ENCODE measurements at places on chromosomes 4 and X. TPM values are rescaled to one million over a fixed set of nuclear protein-coding genes. Genes with fewer than 3 reads are reported as not detected.
A peak's percentile ranks its signal among the peaks of the same experiment; 100 is the strongest.

DNA sequence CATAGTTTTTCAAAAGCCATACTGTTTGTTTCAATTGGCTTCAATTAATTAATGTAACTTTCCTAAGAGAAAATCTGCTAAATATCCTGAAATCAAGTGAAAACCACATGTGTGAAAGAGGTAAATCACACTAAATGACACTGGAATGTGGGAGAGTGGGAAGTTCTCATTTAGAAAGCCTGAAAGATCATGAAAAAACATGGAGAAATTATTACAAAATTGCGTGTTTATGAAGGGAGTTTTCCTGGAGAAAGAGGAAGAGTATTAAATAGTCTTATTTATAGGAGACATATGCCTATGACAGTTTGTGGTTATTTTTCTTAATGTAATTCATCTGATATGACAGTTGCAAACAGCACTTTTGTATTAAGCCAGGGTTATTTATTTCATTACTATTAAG lies 183.7 kb downstream of the DKK2 start:
- H3K27me3 ChIP-seq, result no peaks in the 10 kb centered on the region
- no peak for DNase-seq
- H3K36me3 ChIP-seq, result no peaks in the 10 kb centered on the region
- H3K4me1 ChIP-seq, result no peaks in the 10 kb centered on the region

DNA sequence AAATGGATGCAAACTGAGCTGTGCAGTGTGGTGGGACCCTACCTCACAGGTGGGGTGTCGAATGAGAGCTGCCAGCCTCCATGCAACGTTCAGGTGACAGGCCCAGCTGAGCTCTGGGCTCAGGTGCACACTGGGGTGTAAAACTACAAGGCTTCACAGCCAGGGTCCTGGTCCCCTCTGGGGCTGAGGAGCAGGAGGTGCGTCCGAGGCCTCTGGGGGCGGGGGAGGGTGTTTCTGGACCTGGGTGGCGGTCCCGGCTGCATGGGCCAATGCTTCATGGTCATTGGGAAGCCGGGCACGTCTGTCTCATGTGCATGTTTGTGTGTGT lies 26.5 kb upstream of the SORCS2 start:
- H3K27me3 ChIP-seq, result peaks cover 13% of the 10 kb centered on the region
- DNase-seq, result no peak
- H3K4me3 ChIP-seq, result no peak overlapping the region
- no peak overlapping the region for H3K27ac ChIP-seq
- peaks cover 15% of the 10 kb centered on the region for H3K4me1 ChIP-seq

- no peaks in the 10 kb centered on the region for H3K36me3 ChIP-seq
- peaks cover 65% of the 10 kb centered on the region for H3K4me1 ChIP-seq
- no peak for DNase-seq
- peak overlapping the region; percentile 91 for H3K27ac ChIP-seq
- H3K27me3 ChIP-seq, result no peaks in the 10 kb centered on the region
These were observed 13.9 kb downstream of the FNIP2 start for GRCh38 chr4:158782551-158783360.

GRCh38 chr4:82968972-82969371 lies 41.7 kb downstream of the LIN54 start:
- no peaks in the 10 kb centered on the region for H3K4me1 ChIP-seq
- peaks cover 16% of the 10 kb centered on the region for H3K36me3 ChIP-seq
- DNase-seq, result no peak
- H3K27ac ChIP-seq, result no peak overlapping the region

DNA sequence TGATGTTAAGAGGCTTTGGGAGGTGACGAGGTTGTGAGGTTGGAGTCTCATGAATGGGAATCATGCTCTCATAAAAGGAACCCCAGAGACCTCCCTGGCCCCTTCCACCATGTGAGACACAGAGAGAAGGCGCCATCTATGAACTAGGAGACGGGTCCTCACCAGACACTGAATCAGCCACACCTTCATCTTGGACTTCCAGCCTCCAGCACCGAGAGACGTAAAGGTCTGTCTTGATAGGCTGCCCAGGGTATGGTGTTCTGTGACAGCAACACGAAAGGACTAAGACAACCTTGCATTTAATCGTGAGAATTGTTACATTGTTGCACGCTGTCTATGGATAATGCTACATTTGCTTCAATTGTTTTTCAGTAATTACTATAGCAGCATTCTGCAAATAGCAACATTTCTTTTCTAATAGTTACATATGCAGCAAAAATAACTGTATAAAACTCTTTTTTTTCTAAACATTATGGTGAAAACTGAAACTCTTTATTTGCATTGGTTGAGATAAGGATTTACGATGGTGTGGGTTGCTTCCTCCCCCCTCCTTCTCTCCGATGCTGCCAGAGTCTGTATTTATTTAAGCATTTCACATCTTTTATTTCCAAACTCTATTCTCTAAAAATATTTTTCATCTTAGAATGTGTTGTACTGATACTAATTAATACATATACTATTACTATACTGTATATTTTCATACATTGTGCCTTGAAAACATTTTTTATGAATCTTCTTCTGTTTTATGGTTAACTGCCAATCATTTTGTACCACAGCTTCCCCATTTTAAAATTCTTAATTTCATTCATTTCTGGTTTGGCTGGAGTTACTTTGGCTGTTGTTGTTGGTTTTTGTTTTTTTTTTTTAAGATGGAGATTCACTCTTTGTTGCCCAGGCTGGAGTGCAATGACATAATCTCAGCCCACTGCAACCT lies 26.4 kb upstream of the AKAP17A start:
- H3K4me1 ChIP-seq, result no peaks in the 10 kb centered on the region
- no peak overlapping the region for H3K27ac ChIP-seq

- no peaks in the 10 kb centered on the region for H3K27me3 ChIP-seq
- no peaks in the 10 kb centered on the region for H3K4me1 ChIP-seq
- no peak overlapping the region for H3K27ac ChIP-seq
- no peaks in the 10 kb centered on the region for H3K36me3 ChIP-seq
- H3K4me3 ChIP-seq, result no peak overlapping the region
These were observed 19.0 kb upstream of the SPP1 start for GRCh38 chr4:87956501-87956900.

- peaks cover 1% of the 10 kb centered on the region for H3K4me1 ChIP-seq
- H3K27me3 ChIP-seq, result no peaks in the 10 kb centered on the region
- no peak overlapping the region for H3K27ac ChIP-seq
- DNase-seq, result no peak
These were observed 175.0 kb downstream of the PPP3CA start for GRCh38 chr4:101172369-101172768.

- H3K36me3 ChIP-seq, result no peaks in the 10 kb centered on the region
- no peak overlapping the region for H3K4me3 ChIP-seq
- peaks cover 5% of the 10 kb centered on the region for H3K4me1 ChIP-seq
- no peaks in the 10 kb centered on the region for H3K27me3 ChIP-seq
These were observed 297.8 kb downstream of the PPP3CA start for GRCh38 chr4:101049549-101050001.

- DNase-seq, result no peak
- no peaks in the 10 kb centered on the region for H3K27me3 ChIP-seq
- no peaks in the 10 kb centered on the region for H3K36me3 ChIP-seq
- peaks cover 5% of the 10 kb centered on the region for H3K4me1 ChIP-seq
- no peak overlapping the region for H3K27ac ChIP-seq
- no peak overlapping the region for H3K4me3 ChIP-seq
These were observed 460.3 kb downstream of the GBA3 start for GRCh38 chr4:23153076-23153475.

DNA sequence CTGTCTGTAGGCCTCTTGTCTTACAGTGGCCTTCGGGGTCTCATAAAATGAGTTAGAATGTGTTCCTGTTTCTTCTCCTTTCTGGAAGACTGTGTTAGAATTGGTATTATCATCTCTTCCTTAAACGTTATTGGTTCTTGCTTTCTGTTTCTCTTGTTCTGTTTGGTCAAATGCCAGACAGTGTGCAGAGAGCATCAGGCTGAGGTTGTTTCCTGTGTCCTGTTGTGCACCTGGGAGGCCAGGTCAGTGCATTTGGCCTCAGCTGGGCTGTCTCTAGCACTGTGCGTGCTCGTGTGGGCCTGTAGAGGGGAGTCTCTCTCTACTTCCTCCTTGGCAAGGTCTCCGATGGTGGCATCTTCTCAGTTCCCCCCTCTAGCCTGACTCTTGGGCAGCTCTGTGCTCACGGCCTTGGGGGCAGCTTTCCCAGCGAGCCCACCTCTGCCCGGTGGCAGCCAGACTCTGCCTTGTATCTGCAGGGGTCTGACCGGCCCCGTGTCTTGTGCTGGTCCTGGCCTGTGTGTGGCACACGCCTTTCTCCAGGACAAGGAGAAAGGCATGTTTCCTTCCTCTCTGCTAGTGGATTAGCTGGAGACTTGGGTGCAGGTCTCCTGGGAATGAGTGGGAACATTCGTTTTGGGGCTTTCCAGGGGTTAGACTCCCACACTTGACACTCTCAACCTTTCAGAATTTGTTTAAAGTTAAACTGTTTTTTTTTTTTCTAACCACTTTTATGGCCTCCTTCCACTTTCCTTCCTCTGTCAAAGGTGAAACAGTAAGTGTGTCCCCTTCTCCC lies 62.3 kb downstream of the FAM193A start:
- H3K4me1 ChIP-seq, result peaks cover 40% of the 10 kb centered on the region
- H3K27me3 ChIP-seq, result no peaks in the 10 kb centered on the region
- no peak overlapping the region for H3K4me3 ChIP-seq
- peak overlapping the region; percentile 15 for H3K27ac ChIP-seq

- no peak overlapping the region for H3K27ac ChIP-seq
- no peak for DNase-seq
- H3K4me1 ChIP-seq, result peaks cover 6% of the 10 kb centered on the region
- peaks cover 13% of the 10 kb centered on the region for H3K36me3 ChIP-seq
- H3K4me3 ChIP-seq, result no peak overlapping the region
These were observed 25.2 kb upstream of the G3BP2 start for GRCh38 chr4:75698162-75698962.

- H3K36me3 ChIP-seq, result no peaks in the 10 kb centered on the region
- no peak overlapping the region for H3K4me3 ChIP-seq
- peaks cover 79% of the 10 kb centered on the region for H3K27me3 ChIP-seq
- no peak overlapping the region for H3K27ac ChIP-seq
These were observed 8.4 kb upstream of the MAN2B2 start for GRCh38 chr4:6566391-6567190.

- no peaks in the 10 kb centered on the region for H3K36me3 ChIP-seq
- peaks cover 2% of the 10 kb centered on the region for H3K4me1 ChIP-seq
- no peaks in the 10 kb centered on the region for H3K27me3 ChIP-seq
- no peak overlapping the region for H3K27ac ChIP-seq
- H3K4me3 ChIP-seq, result no peak overlapping the region
These were observed 120.5 kb upstream of the MAP9 start for GRCh38 chr4:155497306-155497705.

DNA sequence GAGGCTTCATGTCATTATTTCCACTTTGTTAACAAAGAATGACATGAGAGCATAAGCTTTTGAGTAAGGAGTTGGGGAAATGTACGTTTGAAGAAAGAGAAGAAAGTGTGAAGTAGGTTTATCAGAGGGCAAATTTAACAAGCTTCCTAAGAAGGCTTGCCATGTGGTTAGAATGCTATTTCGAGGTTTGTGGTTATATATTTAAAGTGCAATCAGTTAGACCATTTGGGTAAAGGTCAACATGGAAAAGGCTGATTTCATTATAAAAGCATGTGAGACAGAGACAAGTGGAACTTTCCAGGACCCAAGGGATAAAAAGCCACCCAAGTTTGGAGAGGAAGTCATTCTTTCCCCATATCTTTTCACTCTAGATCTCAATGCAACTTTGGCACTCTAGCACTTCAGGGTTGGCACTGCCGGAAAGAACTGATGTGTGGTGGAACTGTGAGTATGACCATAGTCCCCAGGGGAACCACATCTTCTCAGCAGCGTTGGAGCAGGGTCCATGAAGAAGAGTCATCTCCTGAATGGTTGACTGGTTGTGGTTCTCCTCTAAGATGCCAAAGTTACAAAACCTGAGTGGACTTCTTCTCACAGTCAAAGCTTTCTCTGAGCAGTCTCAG lies 529.9 kb downstream of the MID1IP1 start:
- no peaks in the 10 kb centered on the region for H3K4me1 ChIP-seq
- no peaks in the 10 kb centered on the region for H3K27me3 ChIP-seq
- peak overlapping the region; percentile 70 for H3K27ac ChIP-seq

- DNase-seq, result no peak
- no peaks in the 10 kb centered on the region for H3K36me3 ChIP-seq
- no peak overlapping the region for H3K4me3 ChIP-seq
- no peak overlapping the region for H3K27ac ChIP-seq
- H3K4me1 ChIP-seq, result no peaks in the 10 kb centered on the region
These were observed 12.2 kb downstream of the XPNPEP2 start for GRCh38 chrX:129750971-129751370.

GRCh38 chrX:42047886-42048285 lies 124.5 kb upstream of the CASK start:
- no peak overlapping the region for H3K27ac ChIP-seq
- no peaks in the 10 kb centered on the region for H3K27me3 ChIP-seq
- DNase-seq, result no peak
- H3K4me3 ChIP-seq, result no peak overlapping the region
- no peaks in the 10 kb centered on the region for H3K36me3 ChIP-seq

- H3K27me3 ChIP-seq, result no peaks in the 10 kb centered on the region
- H3K36me3 ChIP-seq, result no peaks in the 10 kb centered on the region
- H3K4me3 ChIP-seq, result no peak overlapping the region
- no peak for DNase-seq
- H3K4me1 ChIP-seq, result peaks cover 2% of the 10 kb centered on the region
- H3K27ac ChIP-seq, result no peak overlapping the region
These were observed 118.5 kb upstream of the PABPC4L start for GRCh38 chr4:134320048-134320447.

- H3K36me3 ChIP-seq, result no peaks in the 10 kb centered on the region
- H3K27ac ChIP-seq, result no peak overlapping the region
- DNase-seq, result peak; percentile 10
- no peaks in the 10 kb centered on the region for H3K4me1 ChIP-seq
These were observed 393 bp downstream of the SH3KBP1 start for GRCh38 chrX:19886883-19887531.

GRCh38 chr4:10897076-10897475 lies 212.5 kb upstream of the CLNK start:
- H3K36me3 ChIP-seq, result no peaks in the 10 kb centered on the region
- H3K27ac ChIP-seq, result no peak overlapping the region
- no peak for DNase-seq
- H3K4me3 ChIP-seq, result no peak overlapping the region
- H3K4me1 ChIP-seq, result peaks cover 2% of the 10 kb centered on the region

Gene XKRX
- total RNA-seq, result 0.86 TPM

Gene ETDB
- total RNA-seq, result not detected

Gene HTR2C
- 0.07 TPM for total RNA-seq

Gene ADH7
- not detected for total RNA-seq

Gene AADAT
- total RNA-seq, result 33.1 TPM

Gene CFP
- total RNA-seq, result 0.69 TPM

Gene NCBP2L
- not detected for total RNA-seq
